ENCODE measurements at places on chromosomes 2 and 18.

GRCh38 chr2:105321875-105322646 lies 7.5 kb downstream of the TGFBRAP1 start:
- no peak for DNase-seq

GRCh38 chr2:114821055-114821454 lies 378.6 kb downstream of the DPP10 start:
- DNase-seq, result no peak

DNA sequence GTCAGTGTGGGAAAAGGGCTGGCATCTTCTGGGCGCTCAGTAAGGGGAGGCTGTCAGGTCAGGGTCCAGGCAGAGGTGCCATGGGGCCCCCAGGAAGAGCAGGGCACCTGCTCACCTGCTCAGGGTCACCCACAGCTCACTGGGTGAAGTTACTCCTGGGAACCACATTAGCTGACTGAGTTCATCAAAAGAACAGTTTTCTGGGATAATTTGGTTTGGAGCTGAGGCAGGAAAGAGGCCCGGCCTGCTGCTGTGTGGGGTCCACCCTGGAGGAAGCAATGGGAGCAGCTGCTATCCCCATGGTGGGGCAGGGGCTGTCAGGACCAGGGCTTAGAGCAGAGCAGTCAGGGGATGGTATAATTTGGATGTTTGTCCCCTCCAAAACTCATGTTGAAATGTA lies 97.2 kb upstream of the GPC1 start:
- DNase-seq, result no peak

- no peak for DNase-seq
Measured at GRCh38 chr2:203532957-203533658, 2.0 kb downstream of the RAPH1 start.

GRCh38 chr2:238061315-238062202 lies 758 bp downstream of the SCLY start:
- no peak for DNase-seq

DNA sequence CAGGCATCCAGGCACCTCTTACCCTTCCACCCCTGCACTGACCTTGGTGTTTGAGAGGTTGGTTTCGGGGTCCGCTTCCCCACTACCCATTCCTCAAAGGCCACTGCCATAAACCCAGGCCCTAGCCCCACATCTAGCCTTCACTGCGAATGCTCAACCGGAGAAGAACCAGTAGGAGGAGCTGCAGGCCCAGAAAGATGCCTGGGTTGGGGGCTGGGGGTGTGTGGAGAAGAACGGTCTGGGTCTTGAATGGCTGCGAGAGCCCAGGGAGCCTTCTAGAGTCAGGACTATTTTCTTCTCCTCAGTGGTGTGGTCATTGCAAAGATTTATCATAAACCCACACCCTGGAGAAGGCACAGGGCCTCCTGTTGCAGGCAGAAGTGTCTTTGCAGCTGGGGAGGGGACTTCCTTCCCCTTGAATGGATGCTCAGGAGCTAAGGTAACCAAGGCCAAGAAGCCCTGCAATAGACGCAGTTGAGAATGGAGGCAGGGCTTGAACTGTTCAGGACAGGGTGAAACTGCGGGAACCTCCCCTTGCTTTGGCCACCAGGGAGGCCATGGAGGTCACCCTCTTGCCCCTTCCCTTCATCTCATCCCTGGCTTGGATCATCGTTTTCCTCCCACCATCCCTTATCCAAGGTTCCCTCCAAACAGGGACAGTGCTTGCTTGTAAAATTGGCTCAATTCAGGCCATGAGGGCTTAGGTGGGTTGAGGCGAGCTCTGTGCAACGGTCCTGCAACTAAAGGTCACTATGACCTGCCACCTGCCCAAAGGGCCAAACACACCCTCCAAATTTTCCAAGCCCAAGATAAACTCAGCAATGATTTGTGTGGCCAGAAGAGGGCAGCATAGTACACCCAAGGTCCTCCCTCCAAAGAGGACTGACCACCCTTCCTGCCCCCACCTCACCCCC lies 20.9 kb downstream of the THNSL2 start:
- DNase-seq, result no peak

DNA sequence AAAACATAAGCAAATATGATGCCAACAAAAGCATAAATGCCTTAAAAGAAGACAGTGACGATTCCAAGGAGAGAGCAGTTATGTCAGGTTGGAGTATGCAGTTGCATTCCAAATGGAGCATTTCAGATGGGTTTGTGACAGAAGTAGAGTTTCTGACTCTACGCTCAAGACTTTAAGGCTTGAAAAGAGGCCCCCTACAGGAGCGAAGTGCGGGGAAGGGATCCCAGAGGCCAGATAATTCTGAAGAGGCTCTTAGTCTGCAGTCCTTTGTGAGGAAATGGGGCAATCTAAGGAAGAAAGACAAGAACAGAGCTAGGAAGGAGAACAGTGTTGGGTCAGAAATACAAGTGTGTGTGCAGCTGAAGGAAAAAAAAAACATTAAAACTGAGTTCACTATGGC lies 95.5 kb downstream of the ZNF521 start:
- DNase-seq, result no peak

DNA sequence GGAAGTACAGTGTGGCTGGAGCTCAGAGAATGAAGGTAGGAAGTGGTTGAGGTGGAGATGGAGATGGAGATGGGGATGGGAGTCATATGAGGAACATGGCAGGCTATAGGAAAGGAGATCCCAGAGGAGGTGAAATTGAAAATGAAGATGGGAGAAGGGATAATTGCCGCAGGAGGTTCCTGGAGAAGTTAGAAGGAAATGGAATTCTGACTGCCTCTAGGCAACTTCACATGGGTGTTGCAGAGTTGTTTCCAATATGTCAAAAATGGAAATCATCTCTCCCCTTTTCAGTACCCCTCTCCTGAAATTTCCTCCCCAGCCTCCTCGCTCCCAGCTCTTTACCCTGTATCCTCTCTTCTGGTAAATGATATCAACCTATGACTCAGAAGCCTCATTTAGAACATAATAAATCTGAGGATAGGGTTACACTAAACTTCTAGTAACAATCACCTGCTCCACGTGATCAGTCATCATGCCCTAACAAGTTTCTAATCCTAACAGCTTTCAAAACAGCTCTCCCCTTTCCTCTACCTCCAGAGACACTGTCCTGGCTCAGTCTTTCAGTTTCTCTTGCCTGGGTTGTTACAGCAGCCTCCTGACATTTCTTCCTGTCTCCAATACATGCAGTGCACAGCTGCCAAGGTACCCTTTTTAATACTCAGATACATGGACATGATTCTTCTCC lies 201.9 kb upstream of the RBMS1 start:
- DNase-seq, result peak; percentile 6

GRCh38 chr2:156037482-156037881 lies 295.0 kb downstream of the NR4A2 start:
- no peak for DNase-seq

DNA sequence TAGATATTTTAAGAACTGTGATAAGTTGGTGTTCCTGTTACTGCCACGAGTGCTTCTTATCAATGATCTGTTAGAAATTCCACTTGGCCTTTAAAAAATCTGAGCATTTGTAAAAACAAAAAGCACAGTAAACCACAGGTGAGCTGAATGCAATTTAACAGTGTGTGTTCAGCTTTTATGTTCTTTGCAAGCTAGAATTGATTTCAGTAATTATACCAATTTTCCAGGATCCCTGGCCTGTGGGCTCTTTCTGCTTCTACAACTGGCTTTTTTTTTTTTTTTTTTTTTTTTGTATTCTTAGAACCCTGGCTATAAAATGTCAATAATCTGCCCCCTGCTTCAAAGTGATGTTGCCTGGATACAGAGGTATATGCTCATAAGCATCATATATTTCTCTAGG lies 548.5 kb upstream of the SLC8A1 start:
- DNase-seq, result no peak

DNA sequence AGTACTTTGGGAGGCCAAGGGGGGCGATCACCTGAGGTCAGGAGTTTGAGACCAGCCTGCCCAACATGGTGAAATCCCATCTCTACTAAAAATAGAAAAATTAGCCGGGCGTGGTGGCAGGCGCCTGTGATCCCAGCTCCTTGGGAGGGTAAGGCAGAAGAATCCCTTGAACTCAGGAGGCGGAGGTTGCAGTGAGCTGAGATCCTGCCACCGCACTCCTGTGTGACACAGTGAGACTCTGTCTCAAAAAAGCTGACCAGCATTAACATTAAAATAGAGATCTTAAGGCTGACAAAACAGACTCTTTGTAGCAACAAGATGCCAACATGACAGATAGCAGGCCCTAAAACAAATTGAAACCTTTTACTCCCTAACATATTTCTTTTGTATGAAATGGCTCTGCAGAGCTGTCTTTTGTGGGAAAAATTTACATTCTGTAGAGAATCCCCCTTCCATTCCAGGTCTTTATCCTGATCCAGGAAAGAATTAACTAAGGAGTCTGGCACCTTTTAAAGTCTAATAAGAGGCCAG lies 213.9 kb downstream of the RAB3GAP1 start:
- DNase-seq, result no peak

GRCh38 chr2:120314690-120315366 lies 31.1 kb upstream of the INHBB start:
- no peak for DNase-seq

GRCh38 chr2:9332136-9332852 lies 91.0 kb downstream of the ITGB1BP1 start:
- no peak for DNase-seq

- DNase-seq, result no peak
Measured at GRCh38 chr18:39190508-39190907, 1624.9 kb upstream of the CELF4 start.

DNA sequence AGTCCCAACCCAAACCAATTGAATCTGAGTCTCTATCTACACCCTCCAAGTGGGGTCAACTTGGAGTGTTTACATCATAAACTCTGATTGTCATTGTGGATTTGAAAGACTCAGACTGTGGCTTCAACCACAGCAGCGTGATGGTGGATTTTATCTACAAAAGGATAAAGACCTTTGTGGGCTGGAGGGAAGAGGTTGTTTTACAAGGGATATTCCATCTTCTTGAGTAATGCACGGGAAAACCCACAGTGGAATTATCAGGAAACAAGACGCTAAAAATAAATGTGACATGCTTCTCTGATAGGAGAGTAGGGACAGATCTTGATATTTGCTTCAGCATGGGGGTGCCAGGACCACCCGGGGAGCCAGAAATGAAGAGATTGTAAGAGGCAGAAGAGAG lies 93.5 kb downstream of the LPIN1 start:
- DNase-seq, result no peak

GRCh38 chr2:57937456-57937855 lies 109.2 kb upstream of the VRK2 start:
- DNase-seq, result no peak

DNA sequence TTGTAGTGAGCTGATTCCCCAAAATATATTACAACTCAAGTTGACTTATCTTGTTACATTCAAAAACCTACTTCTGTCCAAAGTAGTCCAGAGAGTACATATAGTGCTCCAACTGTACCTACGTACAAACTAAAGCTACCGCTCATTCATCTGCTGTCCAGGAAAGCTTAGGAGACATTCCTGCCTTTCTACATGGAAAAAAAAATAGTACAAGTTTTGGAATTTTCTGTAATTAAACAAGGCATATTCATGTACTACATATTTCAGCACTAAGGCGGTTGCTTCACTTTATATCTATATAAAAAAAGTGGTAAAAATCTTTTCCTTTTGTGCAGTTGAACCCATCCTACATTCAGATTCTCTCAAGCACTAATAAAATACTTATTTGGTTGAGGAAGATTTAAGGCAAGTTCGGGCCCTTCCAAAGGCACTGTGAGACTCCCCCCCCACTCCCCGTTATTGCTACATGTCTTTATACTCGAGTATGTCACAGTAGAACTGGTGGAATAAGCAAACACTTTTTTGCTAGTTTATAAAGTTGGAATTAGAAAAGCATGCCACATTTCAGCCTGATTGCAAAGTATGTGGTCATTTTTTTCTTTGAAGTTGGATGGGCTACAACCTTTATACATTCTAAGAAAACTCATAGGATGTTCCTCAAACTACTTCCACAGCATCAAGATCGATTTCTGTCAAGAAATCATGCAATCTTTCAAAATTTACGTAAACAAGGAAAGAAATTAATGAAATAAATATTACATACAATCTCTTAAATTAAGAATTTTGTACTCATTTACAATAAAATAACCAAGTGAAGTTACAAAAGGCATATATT lies 3.7 kb downstream of the ZFP36L2 start:
- no peak for DNase-seq

DNA sequence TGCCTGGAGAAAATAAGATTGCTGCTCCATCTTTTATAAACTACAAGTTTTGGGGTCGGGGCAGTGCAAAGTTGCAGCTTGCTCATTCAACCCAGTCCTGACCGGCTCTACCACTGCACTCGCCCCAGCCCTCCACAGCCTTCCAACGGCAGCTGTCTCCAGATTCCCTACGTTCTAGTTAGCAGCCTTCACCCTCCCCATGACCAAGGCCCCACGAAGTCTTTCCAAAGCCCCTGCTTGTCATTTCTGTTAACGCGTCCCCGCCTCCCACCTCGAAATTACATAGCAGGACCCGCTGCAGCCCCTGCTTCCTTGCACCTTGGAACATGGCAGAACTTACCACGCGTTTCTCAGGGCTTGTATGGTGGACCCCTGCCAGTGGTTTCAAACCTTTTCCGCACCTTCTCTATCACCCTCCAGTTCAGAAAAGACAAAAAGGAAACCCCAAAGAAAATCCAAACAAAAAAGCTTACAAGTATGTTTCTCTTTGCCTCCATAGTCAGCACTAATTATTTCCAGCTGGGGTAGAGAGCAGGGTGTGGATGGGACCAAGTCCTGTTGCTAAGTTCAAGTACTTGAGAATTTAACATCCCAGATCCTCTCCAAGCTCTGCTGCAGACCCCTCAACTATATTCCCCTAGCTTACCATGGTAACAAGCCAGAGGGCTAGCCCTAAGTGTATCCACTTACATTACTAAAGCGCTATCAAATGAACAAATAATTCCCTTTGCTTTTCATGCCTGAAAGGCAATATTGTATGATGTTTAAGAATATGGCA lies 161.5 kb downstream of the TGIF1 start:
- no peak for DNase-seq

DNA sequence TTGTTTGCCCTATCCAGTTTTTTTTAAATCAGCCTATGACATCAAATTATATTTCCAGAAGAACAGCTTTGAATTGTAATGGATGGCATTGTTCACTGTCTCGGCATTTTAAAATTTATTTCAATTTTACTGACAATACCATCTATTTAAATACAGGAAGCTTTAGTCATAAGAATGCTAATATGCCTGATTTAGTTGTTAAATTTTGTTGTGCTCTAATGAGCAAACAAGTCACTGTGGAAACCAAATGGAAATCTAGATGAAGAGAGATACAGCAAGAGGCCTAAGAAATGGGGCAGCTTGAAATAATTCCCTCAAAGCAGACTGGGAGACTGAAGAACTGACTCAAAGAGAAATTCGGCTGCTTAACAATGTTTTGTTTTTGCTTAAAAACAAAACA lies 76.8 kb downstream of the OSBPL6 start:
- no peak for DNase-seq

- no peak for DNase-seq
Measured at GRCh38 chr18:25169701-25170100, 182.3 kb downstream of the ZNF521 start.

GRCh38 chr2:111620281-111620680 lies 263.7 kb downstream of the ANAPC1 start:
- DNase-seq, result no peak

GRCh38 chr2:237616734-237617586 lies 10.4 kb upstream of the LRRFIP1 start:
- no peak for DNase-seq

- no peak for DNase-seq
Measured at GRCh38 chr2:96506907-96507240, 1.7 kb upstream of the NEURL3 start.
